ENCODE measurements at places on chromosomes 16 and 17.

DNA sequence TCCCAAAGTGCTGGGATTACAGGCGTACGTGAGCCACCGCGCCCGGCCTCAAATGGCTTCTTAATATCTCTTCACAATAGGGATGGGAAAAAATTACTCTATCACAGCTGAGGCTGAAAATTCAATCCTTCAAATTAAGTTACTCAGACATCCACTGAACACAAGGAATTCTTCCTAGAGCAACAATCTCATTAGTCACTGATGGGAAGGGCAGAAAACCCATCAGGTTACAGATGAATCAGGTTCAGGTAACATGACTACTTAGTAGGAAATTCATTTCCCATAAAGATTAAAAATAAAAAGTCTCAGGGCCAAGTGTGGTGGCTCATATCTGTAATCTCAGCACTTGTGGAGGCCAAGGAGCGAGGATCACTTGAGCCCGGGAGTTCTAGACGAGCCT lies 42.5 kb upstream of the ABR start:
- DNase-seq, result no peak

GRCh38 chr16:51487880-51488279 lies 336.8 kb upstream of the SALL1 start:
- no peak for DNase-seq

- no peak for DNase-seq
Measured at GRCh38 chr16:78490431-78490830, 391.0 kb downstream of the WWOX start.

DNA sequence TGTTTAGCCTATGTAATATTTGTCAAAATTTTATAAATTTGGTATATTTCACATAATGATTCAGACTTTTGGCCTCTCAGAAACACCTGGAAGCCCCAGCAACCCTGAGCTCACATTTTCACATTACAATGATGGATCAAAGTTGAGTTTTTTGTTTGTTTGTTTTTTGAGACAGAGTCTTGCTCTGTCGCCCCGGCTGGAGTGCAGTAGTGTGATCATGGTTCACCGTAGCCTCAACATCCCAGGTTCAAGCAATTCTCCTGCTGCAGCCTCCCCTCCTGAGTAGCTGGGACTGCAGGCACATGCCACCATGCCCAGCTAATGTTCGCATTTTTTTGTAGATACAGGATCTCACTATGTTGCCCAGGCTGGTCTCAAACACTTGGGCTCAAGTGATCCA lies 10.6 kb upstream of the VAT1L start:
- DNase-seq, result no peak

- no peak for DNase-seq
Measured at GRCh38 chr17:59341922-59342321, 10.5 kb downstream of the YPEL2 start.

DNA sequence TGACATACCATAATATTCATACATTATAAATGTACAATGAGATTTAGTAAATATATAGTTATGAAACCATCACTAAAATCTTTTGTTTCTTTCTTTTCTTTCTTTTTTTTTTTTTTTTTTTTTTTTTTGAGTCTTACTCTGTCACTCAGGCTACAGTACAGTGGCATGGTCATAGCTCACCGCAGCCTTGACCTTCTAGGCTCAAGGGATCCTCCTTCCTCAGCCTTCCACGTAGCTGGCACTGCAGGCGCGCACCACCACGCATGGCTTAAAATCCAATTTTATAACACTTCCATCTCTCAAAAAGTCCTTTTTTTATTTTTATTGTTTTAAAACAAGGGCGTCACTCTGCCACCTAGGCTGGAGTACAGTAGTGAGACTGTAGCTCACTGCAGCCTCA lies 41.1 kb downstream of the ZNRF1 start:
- no peak for DNase-seq

DNA sequence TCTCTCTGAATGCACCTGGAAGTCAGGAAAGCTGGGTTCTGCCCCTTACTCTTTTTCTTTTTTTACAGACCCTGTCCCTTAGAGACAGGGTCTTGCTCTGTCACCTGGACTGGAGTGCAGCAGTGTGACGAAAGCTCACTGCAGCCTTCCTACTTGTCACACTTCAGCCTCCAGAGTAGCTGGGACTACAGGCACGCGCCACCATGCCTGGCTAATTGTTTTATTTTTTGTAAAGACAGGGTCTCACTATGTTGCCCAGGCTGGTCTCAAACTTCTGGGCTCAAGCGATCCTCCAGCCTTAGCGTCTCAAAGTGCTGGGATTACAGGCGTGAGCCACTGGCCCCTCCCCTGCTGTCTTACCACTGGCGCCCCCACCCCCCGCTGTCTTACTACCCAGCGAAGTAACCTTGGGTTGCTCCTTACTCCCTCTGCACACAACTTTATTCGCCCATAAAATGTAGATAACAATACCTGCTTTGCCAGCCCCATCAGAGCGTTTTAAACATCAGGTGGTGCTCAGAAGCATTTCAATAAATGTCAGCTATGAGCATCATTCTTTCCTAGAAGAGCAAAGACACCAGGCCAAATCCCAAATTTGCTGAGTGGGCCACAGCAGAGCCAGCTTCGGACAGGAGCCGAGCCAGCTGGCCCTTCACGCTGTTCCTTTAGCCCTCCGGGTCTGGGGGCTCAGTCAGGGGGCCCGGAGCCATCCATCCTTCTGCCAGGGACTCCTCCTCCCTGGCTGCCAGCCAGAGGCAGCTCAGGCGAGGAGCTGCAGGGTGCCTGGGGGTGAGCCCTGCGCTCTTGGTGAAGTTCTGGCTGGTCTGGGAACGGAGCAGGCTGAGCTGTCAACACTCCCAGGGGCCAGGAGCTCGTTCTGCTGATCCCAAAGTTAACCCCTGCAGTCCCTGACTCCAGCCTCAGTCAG lies 24.4 kb downstream of the SRL start:
- DNase-seq, result no peak

Measured in activated naive CD8-positive, alpha-beta T cell treated with anti-CD3 and anti-CD28 coated beads, Interleukin-2, amount 10 ng/mL, durations not matched to agents 7 days and 5 days (primary cell).